ENCODE measurements at places on chromosomes 2 and 18. TPM values are rescaled to one million over a fixed set of nuclear protein-coding genes. Genes with fewer than 3 reads are reported as not detected.

Gene TEKT4
- not detected for total RNA-seq

Gene GAL3ST2
- total RNA-seq, result 1.1 TPM

Gene USP14
- 21.5 TPM for total RNA-seq

Gene PMAIP1
- total RNA-seq, result 0.22 TPM

Gene ITGAV
- total RNA-seq, result 152 TPM

Gene COL4A4
- total RNA-seq, result 10.0 TPM

DNA sequence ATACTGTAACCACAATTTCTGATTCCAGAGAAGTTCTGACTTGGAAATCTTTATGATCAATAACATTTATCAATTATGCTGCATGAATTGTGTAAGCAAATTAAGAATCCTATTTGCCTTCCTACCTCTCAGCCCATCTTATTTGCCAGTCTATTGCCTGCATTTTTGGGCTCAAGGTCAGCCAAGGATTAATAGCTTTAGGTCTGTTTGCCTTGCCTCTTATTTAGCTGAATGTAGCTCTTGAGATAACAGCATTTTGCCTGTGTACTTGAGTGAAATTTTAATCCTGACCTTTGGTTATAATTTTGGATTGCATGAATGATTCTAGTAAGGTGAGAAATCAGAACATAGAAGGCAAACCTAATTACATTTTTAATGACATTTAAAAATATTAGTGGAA is 51.2 kb downstream of the MYO3B start:
- no peak for DNase-seq

- no peak for DNase-seq
Observed at GRCh38 chr2:108934583-108935245, 54.3 kb downstream of the EDAR start.

DNA sequence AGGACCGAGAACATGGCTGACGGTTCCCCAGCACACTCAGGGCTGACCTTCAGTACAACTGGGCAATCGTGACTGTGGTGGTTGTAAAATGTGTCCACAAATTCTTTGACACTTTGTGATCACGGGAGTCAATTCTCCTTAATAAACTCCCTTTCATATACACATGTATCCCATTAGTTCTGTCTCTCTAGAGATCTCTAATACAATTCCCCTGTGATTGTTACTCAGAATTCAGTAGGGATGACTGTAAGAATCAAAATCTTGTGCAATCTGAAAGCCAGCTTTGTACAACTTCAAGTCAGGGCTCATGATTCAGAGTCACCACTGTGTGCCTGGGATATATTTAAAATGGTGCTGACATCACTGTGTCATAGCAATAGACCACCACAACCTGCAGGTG is 89.5 kb upstream of the LMAN1 start:
- DNase-seq, result no peak

DNA sequence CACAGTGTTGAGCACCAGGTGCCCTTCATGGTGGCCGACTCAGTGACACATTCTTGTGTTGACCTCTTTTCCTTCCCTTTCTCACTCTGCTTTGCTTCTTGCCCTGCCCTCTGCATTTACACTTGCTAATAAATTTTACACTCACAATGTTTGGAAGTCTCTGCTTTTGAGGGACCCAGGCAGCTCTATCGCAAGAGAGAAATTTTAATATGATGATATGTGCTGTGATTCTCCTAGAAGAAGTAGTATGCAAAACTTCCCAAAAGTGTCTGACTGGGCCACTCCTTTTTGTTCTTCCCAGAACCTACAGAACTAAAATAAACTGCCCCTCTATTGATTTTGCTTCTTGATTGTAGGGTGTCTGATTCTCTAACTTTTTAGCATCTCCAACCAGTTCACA is 135.0 kb downstream of the IRS1 start:
- DNase-seq, result no peak

GRCh38 chr2:10161961-10162441 is 39.5 kb downstream of the RRM2 start:
- DNase-seq, result no peak

DNA sequence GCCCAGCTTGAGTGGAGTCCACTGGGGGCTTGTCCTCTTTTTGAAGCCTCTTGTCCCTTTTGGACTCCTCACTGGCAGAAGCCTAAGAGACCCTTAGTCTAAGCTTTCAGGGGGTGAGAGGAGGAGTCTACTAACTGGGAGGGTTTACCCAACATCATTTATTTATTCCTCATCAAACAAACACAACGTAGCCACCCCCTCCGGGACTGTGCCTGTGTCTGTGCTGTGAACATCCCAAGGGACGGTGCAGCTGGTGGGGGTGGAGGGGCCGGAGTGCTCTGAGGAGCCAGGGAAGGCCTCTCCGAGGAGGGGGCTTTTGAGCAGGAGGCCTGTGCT is 42.7 kb upstream of the TAF1B start:
- DNase-seq, result no peak

DNA sequence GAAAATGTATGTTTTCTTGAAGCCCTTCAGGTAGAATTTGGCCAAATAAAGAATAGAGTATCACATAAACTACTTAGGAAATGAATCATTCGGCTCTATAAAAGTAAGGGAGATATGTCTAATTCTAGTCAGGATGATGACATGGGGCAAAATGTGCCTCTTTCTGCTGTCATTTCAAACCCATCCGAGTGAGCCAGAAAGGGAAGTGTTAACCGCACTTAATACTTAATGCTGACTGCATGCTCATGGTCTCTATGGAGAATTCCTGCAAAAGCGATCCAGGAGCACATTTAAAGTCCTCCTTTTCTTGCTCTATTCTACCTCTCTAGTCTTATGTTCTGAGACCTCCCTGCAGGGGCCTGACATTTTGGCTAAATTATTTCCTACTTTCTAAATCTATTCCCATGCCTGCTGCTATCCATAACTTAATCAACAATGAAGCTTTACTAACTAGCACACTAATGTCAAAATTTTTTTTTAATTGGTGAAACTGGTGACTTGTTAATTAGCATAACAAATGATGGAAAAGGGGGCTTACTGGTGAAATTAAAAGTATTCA is 127.4 kb downstream of the CDC42EP3 start:
- no peak for DNase-seq
